ENCODE measurements at places on chromosomes 2 and 18.

GRCh38 chr18:79560861-79561210, 118.8 kb upstream of the CTDP1 start:
- DNase-seq: no peak

- no peak for DNase-seq
These were observed 61.1 kb upstream of the UGP2 start for GRCh38 chr2:63780518-63781155.

DNA sequence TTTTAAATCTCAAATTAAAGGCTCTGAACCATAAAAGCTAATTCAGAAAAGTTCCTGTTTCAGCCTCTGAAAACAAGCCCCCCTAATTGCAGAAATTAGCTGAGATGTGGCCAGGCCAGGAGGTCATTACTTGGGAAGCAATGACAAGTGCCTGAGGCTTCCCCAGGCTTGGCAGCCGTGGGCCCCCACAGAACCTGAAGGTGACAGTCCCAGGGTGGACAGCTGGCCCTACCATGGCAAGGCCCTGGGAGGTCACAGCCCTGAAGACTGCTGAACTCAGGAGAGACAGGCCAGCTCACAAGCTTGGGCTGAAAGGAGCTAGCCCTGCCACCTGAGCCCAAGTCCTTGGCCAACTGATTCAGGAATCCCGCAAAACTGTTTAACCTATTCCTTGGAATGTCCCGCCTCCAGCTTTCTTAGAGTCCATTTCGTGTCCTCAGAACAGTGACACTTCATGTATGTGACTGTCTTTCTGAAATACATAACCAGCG, 54.3 kb upstream of the PKDCC start:
- DNase-seq: no peak

- no peak for DNase-seq
These were observed 82.2 kb upstream of the LGALSL start for GRCh38 chr2:64371727-64372126.

DNA sequence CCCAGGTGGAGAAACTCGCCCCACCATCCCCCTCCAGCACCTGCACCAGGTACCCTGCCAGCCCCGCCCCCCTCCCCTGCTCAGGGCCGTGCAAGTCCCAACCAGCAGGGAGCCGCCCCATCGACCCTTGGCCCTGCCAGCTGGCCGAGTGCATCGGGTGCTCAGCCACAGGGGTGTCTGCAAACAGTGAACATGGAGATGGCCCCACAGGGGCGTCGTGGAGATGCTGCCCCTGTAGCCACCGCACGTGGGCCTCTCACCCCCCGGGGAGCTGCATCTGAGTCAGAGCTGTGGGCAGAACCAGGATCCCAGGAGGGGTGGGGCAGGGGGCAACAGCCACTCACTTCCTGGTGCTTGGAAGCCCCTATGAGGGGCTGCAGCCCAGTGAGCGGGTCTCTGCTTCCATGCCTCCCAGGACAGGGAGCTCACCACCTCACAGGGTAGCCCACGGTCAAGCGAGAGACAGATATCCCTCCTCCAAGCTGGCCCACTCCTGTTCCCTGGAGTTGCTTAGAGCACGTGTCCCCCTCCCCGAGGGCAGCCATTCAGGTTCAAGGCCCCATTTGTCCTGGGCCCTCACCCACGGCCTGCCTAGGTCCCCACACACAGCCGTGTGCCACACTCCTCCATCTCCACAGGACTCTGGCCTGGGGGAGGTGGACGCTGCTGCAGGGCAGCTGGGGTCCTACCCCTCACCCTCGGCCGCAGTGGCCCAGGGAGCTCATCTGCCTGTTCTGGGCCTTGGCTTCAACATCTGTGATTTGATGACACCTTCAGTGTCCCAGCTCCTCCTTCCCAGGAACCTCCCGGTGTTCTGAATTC, 1.1 kb upstream of the MAB21L4 start:
- DNase-seq: no peak

GRCh38 chr2:169782513-169782912, 16.2 kb upstream of the SSB start:
- no peak for DNase-seq

Data from stromal cell of bone marrow (primary cell).